ENCODE measurements at places on chromosomes 5 and 9.

- no peak for DNase-seq
Observed at GRCh38 chr5:151670083-151670686, 16.5 kb downstream of the SPARC start.

DNA sequence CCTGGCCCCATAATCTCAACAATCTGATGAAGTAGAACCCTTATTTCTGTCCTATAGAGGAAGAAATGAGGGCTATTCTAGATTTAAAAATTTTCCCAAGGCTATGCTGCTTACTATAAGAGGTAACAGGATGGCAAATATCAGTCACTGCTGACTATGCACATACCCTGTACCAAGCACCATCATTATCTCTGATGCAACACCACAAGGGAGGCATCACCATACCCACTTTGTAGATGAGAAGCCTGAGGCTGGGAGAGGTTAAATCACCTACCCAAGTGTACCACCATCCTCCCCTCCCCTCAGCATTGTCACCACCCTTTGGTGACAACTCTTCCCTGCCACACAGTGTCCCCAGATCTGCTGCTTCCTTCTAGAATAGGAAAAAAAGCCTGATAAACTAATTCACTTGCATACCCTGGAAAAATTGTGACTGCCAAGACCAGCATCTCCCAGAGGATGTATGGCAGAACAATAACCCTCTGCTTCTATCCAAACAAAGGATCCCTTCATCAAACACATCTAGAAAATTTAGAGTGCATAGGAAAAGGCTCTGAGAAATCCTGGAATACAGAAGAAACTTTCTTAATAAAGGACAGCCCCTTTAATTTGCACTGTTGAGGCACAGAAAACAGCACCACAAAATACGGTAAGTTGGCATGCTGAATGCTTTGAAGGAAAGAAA, 48.3 kb downstream of the PRRC1 start:
- no peak for DNase-seq

DNA sequence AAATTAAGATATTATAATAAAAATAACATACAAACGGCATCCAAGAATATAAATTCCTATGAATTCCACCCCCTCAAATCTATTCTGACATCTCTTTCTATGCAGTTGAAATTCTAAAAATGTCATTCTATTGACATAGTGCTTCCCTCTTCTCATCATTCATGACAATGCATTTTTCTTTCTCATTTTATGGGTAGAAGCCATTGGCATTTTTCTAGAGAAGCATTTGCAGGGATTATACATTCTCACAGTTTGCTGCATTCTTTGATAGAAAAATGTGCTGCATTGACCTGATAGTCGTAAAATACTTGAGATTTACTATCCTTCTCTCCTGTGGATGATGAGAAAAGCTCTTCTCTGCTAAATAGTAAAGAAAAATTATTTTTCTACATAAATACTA, 760.9 kb upstream of the ACO1 start:
- no peak for DNase-seq

DNA sequence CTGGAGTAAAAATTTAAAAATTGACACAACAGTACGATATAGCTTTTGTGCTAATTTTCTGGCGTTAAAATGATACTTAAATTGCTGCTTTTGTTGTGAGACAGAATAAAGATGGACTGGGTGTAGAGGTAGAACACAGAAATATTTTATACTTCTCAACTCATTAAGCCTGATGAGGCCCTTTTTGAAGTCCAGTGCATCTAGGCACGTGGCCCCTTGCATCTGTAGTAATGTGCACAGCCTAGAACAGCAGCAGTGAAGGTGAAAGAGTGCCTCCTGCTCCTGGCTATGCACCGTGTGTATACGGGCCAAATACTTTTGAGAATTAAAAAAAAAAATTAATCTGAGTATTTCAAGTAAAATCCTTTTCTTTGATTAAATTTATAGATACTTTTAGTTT, 115.6 kb downstream of the XRCC4 start:
- no peak for DNase-seq

DNA sequence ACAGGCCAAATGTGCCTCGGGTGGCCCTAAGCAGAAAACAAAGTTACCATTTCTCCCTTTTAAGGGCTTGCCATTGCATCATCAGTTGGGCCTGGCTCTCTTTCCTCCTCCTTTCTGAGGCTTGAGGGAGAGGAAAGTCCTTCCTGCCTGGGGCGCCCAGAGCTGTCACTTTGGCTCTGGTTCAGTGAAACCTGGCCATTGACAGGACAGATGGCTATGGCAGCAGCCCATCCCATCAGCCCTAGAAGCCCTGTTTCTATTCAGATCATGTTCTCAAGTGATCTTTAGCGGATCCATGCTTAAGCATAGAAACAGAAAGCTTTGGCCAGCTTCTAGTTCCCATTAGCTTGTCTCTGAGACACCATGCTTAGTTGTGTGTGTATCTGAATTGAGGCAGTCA, 293.4 kb downstream of the YTHDC2 start:
- DNase-seq = no peak

GRCh38 chr5:131209175-131209505, 38.4 kb downstream of the LYRM7 start:
- DNase-seq = no peak

GRCh38 chr9:129081388-129081904, 535 bp downstream of the DOLPP1 start:
- peak; percentile 94 for DNase-seq

DNA sequence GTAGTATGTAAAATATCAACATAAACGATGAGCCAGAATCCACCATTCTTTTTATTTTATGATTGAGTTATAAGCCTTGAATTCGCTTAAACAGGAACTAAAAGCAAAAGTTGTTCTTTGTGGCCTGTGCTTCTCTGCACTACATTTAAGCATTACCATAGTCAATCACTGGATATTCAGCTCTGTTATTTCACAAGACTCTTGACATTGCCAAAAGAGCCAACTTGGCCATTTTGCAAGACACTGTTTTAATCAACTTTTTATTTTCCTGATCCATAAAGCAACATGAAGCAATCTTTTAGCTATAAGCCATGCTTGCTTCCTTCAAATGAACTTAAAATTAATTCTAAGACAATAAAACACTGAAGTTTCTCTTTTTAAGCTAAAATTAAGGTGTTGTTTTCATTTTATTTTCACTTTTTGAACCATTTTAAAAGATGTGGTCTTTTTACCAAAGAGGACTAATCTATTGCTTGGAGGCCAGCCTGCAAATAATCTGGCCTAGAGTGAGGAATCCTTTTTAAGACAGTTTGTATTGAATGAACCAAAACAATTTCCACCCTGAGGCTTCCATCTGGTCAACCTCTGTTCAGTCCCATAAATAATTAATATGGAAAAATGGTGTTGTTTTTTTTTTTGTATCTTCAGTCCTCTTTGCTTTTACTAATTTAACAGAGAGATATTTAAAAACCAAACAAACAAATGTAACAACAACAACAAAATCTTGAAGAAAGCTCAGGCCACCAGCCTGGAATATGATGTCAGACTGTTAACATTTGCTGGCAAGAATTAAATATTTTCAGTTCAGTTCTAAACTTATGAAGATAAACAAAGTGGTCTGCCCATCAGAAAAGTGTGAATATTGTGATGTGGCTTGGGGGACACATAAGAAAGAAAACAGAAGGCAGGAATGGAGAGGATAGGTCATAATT, 274.4 kb downstream of the MARCHF11 start:
- no peak for DNase-seq

DNA sequence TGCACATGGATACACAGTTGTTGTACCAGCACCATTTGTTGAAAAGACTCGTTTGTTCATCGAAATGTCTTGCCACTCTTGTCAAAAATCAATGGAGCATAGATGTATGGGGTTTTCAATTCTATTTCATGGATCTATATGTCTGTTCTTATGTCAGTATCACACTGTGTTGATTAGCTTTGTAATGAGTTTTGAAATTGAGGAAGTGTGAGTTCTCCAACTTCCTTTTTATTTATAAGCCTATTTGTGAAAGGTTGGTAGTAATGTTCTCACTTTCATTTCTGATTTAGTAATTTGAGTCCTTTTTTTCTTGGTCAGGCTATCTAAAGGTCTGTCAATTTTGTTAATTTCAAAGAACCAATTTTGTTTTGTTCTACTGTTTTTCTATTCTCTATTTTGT, 26.1 kb downstream of the ZNF510 start:
- DNase-seq = no peak

GRCh38 chr5:32458880-32459495, 14.4 kb upstream of the ZFR start:
- DNase-seq = no peak

DNA sequence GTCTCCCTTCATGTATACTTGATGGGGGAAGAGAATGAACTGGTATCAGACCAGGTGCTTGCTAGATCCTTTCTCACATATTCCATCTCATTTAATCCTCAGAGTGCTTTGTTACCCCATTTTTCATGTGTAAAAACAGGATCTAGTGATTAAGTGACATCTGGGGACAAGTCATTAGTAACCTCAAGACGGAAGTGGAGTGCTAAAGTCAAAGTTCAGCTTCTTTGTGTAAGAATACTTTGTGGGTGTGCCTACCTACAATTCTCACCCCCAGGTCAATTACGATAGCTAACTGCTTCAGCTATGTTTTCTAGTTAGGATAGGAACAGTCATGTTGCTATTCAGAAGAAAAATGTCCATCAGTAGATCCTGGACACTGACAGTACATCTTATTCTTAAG, 3.1 kb upstream of the FAM120AOS start:
- no peak for DNase-seq

DNA sequence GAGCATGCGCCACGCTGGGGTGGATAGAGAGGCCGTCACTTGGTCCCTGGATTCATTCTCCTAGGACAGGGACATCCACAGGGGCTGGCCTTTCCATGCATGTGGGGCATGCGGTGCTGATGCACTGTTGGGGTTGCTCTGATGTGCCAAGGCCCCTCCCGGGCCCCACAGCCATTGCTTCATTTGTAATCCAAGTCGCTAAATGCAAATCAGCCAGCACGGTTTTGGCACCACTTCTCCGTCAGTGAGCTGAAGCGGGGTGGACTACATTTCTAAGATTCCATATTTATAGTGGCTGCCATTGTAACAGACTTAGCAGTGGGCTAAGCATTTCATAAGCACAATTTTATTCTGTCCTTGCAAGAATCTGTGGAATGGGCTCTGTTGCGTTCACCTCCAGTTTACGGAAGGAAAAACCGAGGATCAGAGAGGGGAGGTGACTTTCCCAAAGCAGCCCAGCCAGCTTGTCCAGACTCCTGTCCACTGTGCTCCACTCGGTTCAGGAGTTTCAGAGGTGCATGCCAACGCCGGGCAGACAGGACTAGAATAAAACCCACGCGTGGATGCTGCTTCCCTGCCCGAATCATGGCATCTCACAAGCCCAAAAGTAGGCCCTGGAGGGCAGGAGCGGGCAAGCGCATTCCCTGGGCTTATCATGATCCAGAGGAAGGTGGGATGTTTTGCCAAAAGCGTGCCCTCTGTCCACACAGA, 102.6 kb upstream of the COL5A1 start:
- no peak for DNase-seq

DNA sequence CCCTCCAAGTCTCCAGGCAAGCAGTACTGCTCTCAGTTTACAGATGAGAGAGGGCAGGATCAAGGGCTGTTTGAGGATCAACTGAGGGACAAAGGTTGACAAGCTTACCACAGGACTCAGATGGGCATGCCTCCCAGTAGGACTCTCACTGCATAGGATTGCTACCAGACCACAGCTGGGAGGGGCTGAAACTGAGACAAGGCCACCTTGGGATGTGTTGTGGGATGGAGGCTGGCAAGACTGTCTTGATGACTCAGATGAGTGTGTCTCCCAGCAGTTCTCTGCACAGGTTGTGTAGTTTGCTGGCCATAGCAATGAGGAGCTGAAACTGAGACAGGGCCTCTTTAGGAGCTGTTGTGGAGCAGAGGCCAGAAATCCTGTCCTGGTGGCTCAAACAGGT, 222.2 kb upstream of the IRX1 start:
- DNase-seq = no peak
